Vagina (tissue), 2 donors: ENCODE measurements at places on chromosomes 4 and X. TPM values are rescaled to one million over a fixed set of nuclear protein-coding genes. Genes with fewer than 3 reads are reported as not detected.

CLCN4 gene
- 1.2 TPM for total RNA-seq

SERTM2 gene
- 28.2 TPM for total RNA-seq

DNA sequence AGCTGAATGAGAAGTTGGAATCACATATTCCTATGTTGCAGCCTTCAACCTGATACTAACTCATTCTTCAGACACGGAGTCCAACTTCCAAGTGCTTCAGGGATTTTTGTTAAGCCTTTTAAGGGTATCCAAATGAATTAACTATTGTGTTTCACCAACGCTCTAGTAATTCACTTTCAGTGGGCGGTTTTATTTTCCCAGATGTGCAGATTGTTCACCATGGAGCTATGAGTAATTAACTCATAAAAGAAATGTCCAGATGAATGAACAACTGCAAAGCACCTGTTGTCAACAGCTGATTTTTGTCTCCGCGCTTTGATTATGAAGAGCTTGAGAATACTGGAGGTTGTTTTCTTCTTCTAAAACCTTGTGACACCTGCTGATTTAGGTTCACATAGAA is 187.6 kb downstream of the CBR4 start:
- no peaks in the 10 kb centered on the region for H3K27me3 ChIP-seq
- no peak overlapping the region for H3K4me3 ChIP-seq
- H3K36me3 ChIP-seq: no peaks in the 10 kb centered on the region

DNA sequence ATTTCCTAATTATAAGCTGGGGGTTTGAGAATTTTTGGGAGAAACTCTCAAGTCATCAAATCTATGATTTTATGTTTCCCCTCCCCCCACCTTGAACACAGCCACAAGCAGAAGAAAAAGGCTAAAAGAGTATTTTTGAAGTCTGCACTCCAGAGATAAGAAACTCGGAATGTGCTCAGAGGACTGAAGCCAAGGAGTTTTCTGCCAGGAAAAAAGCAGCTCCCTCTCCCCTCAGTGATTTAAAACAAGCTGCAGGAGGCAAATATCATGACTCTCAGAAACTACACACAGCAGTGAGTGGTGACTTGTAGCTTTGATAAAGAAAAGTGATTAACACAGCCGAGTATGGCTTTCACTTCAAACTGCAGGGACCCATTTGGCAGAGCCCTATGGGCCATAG is 800.2 kb upstream of the FTHL17 start:
- H3K4me3 ChIP-seq: no peak overlapping the region
- H3K36me3 ChIP-seq: no peaks in the 10 kb centered on the region
- H3K27ac ChIP-seq: no peak overlapping the region
- no peaks in the 10 kb centered on the region for H3K27me3 ChIP-seq

CITED1 gene
- total RNA-seq: 2.7 TPM

DNA sequence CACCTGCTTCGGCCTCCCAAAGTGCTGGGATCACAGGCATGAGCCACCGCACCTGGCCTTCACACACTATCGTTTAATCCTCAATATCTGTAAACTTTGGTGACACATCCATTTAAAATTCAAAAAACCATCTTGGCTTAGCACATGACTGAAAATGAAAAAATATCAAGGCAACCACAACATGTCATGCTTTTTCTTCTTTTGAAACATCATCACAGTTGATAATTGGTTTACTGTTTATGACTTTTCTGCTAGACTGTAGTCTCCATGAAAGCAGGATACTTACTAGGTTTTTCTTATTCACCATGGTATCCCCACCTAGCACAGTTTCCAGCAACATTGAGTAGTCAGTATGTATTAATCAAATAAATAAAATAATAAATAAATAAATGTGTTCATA is 11.0 kb downstream of the GNRHR start:
- H3K36me3 ChIP-seq: no peaks in the 10 kb centered on the region
- H3K4me3 ChIP-seq: no peak overlapping the region
- H3K4me1 ChIP-seq: no peaks in the 10 kb centered on the region
- no peaks in the 10 kb centered on the region for H3K27me3 ChIP-seq
- DNase-seq: no peak
- H3K27ac ChIP-seq: no peak overlapping the region

DNA sequence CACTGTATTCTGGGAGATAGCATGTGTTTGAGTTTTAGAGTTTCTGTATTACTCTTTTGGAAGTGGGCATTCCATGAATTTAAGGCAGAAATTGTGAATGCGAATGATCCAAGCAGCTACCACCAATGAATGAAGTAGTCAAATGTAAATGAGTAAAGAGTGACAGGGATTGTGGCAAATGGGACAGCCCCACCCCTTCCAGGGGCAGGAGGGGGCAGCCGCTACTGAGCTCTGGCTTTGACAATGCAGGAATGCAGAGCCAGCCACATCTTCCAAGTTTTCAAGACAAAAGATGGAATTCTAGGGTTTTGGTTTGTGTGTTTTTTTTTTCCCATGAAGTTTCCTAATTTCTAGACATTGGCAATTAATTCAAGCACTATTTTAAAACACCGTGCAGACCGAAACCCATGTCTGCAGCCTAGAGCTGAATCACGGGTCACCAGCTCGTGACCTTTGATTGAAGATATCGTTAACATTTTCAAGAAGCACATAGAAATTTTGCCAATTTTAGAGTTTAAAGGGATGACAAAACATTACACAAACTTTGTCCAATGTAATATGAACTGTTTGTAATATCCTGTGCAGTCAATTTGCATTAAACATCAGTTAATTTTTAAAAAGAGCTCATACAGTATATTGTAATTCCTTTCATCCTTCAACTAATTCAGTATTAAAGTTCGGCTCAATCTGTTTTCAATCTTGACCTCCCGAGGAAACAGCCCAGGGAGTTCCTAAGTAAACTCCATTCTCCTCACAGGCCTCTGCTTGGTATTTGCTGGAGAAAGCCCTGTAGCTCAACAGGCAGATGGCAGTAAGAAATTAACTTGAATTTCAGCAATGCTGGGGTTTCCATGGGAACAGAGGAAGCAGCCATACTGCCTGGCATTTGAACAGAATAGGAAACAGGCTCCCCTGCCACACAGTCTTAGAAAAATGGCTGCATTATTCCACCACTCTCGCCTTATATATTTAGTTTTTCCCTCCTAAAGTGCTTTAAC is 83.4 kb downstream of the UCHL1 start:
- H3K4me1 ChIP-seq: no peaks in the 10 kb centered on the region
- H3K36me3 ChIP-seq: no peaks in the 10 kb centered on the region
- no peak overlapping the region for H3K27ac ChIP-seq
- DNase-seq: no peak
- H3K27me3 ChIP-seq: no peaks in the 10 kb centered on the region

GRCh38 chr4:138692411-138692810 is 323.2 kb upstream of the NOCT start:
- H3K27ac ChIP-seq: no peak overlapping the region
- H3K4me1 ChIP-seq: no peaks in the 10 kb centered on the region
- no peaks in the 10 kb centered on the region for H3K27me3 ChIP-seq
- no peaks in the 10 kb centered on the region for H3K36me3 ChIP-seq
- H3K4me3 ChIP-seq: no peak overlapping the region
- DNase-seq: no peak

- DNase-seq: no peak
- H3K27ac ChIP-seq: no peak overlapping the region
- H3K36me3 ChIP-seq: no peaks in the 10 kb centered on the region
- no peaks in the 10 kb centered on the region for H3K27me3 ChIP-seq
- H3K4me3 ChIP-seq: no peak overlapping the region
These were observed 70.8 kb downstream of the PTPN13 start for GRCh38 chr4:86664959-86665358.

DNA sequence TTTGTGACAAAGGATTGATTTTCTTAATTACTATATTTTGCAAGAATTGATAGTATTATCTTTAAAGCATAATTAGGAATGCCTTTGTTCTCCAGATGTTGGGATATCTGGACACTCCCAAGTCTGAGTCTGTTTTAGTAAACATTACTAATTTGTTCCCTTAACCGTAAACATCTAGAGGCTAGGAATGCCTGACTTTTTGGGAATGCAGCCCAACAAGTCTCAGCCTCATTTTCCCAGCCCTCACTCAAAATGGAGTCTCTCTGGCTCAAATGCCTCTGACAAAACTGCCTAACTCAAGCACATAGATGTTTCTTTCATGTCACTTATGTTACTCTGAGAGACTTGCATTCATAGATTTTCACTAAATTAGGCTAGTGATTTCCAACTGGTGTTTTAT is 297.0 kb upstream of the CLNK start:
- no peak overlapping the region for H3K27ac ChIP-seq
- peaks cover 5% of the 10 kb centered on the region for H3K4me1 ChIP-seq
- no peaks in the 10 kb centered on the region for H3K36me3 ChIP-seq
- no peak overlapping the region for H3K4me3 ChIP-seq
- H3K27me3 ChIP-seq: no peaks in the 10 kb centered on the region

GRCh38 chr4:3184725-3185124 is 64.2 kb upstream of the MSANTD1 start:
- no peak overlapping the region for H3K27ac ChIP-seq
- no peak overlapping the region for H3K4me3 ChIP-seq
- no peaks in the 10 kb centered on the region for H3K27me3 ChIP-seq
- no peak for DNase-seq
- peaks cover 75% of the 10 kb centered on the region for H3K36me3 ChIP-seq

GRCh38 chrX:17417372-17417771 is 42.4 kb downstream of the NHS start:
- DNase-seq: no peak
- H3K27me3 ChIP-seq: no peaks in the 10 kb centered on the region
- H3K4me3 ChIP-seq: no peak overlapping the region

GRCh38 chrX:120244735-120245498 is 5.7 kb upstream of the ZBTB33 start:
- H3K4me1 ChIP-seq: peaks cover 7% of the 10 kb centered on the region
- DNase-seq: no peak
- no peaks in the 10 kb centered on the region for H3K36me3 ChIP-seq
- H3K27ac ChIP-seq: peak overlapping the region; percentile 75
- H3K27me3 ChIP-seq: no peaks in the 10 kb centered on the region
- H3K4me3 ChIP-seq: peak overlapping the region; percentile 50

GRCh38 chr4:132593717-132594400 is 555.2 kb upstream of the PCDH10 start:
- H3K4me1 ChIP-seq: no peaks in the 10 kb centered on the region
- H3K36me3 ChIP-seq: no peaks in the 10 kb centered on the region
- DNase-seq: no peak
- no peak overlapping the region for H3K4me3 ChIP-seq
- H3K27me3 ChIP-seq: no peaks in the 10 kb centered on the region

SATL1 gene
- not detected for total RNA-seq

GRCh38 chrX:15241301-15241700 is 28.6 kb downstream of the ASB9 start:
- H3K27ac ChIP-seq: no peak overlapping the region
- DNase-seq: no peak
- H3K4me1 ChIP-seq: no peaks in the 10 kb centered on the region
- H3K36me3 ChIP-seq: no peaks in the 10 kb centered on the region
- H3K4me3 ChIP-seq: no peak overlapping the region

- no peaks in the 10 kb centered on the region for H3K27me3 ChIP-seq
- DNase-seq: no peak
- H3K27ac ChIP-seq: no peak overlapping the region
- H3K4me3 ChIP-seq: no peak overlapping the region
- no peaks in the 10 kb centered on the region for H3K36me3 ChIP-seq
- no peaks in the 10 kb centered on the region for H3K4me1 ChIP-seq
These were observed 172.6 kb downstream of the ACTRT1 start for GRCh38 chrX:127879585-127879984.

- H3K27me3 ChIP-seq: no peaks in the 10 kb centered on the region
- peaks cover 5% of the 10 kb centered on the region for H3K4me1 ChIP-seq
- peak overlapping the region; percentile 58 for H3K27ac ChIP-seq
- DNase-seq: no peak
- H3K36me3 ChIP-seq: no peaks in the 10 kb centered on the region
These were observed 157.8 kb upstream of the TTC29 start for GRCh38 chr4:147103403-147103946.

- no peaks in the 10 kb centered on the region for H3K4me1 ChIP-seq
- no peaks in the 10 kb centered on the region for H3K36me3 ChIP-seq
- DNase-seq: no peak
- H3K27me3 ChIP-seq: no peaks in the 10 kb centered on the region
These were observed 41.4 kb upstream of the NDST4 start for GRCh38 chr4:115154826-115155225.

- no peak for DNase-seq
- no peaks in the 10 kb centered on the region for H3K36me3 ChIP-seq
- no peaks in the 10 kb centered on the region for H3K27me3 ChIP-seq
These were observed 907.8 kb downstream of the STPG2 start for GRCh38 chr4:97235521-97235920.

DNA sequence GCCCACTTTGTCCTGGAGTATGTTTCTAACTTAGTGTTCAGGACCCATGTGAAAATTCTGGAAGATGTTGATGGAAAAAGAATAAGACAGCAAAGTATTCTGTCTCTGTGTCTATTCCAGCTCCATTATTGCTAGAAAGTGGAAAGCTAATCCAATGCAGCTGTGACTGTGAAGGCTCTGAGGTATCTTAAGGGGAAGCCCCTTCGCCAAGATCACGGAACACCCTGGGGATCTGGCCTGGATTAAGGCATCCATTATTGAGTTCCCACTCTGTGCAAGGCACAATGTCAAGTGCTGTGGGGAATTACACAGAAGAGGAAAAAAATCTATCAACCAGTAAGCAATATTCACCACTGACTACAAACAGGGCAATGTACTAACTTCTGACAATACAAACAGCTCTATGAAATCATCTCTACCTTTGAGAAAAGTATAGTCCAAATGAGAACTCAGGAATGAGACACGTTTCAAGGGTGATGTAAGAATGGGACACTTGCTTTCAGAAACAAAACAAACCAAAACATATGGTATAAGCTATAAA is 222.1 kb downstream of the LDB2 start:
- H3K4me3 ChIP-seq: no peak overlapping the region
- peaks cover 7% of the 10 kb centered on the region for H3K4me1 ChIP-seq
- H3K27ac ChIP-seq: no peak overlapping the region
- H3K36me3 ChIP-seq: no peaks in the 10 kb centered on the region

DNA sequence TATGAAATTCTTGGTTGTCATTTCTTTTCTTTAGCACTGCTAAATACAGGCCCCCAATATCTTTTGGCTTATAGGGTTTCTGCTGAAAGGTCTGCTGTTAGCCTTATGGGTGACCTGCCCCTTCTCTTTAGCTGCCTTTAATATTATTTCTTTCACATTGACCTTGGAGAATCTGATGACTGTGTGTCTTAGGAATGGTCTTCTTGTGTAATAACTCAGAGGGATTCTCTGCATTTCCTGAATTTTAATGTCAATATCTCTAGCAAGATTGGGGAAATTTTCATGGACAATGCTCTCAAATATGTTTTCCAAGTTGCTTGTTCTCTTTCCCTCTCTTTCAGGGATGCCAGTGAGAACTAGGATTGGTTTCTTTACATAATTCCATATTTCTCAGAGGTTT is 292.4 kb downstream of the SLC7A11 start:
- no peak for DNase-seq
- H3K4me1 ChIP-seq: no peaks in the 10 kb centered on the region
- H3K27me3 ChIP-seq: no peaks in the 10 kb centered on the region
- no peak overlapping the region for H3K4me3 ChIP-seq
